ENCODE measurements at places on chromosomes 11 and 22. TPM values are rescaled to one million over a fixed set of nuclear protein-coding genes. Genes with fewer than 3 reads are reported as not detected.
A peak's percentile ranks its signal among the peaks of the same experiment; 100 is the strongest.

GAB4 gene
- not detected for total RNA-seq

MUC6 gene
- not detected for total RNA-seq

IL17REL gene
- total RNA-seq: not detected

SUSD2 gene
- 1.1 TPM for total RNA-seq

JAM3 gene
- 12.5 TPM for total RNA-seq

DNA sequence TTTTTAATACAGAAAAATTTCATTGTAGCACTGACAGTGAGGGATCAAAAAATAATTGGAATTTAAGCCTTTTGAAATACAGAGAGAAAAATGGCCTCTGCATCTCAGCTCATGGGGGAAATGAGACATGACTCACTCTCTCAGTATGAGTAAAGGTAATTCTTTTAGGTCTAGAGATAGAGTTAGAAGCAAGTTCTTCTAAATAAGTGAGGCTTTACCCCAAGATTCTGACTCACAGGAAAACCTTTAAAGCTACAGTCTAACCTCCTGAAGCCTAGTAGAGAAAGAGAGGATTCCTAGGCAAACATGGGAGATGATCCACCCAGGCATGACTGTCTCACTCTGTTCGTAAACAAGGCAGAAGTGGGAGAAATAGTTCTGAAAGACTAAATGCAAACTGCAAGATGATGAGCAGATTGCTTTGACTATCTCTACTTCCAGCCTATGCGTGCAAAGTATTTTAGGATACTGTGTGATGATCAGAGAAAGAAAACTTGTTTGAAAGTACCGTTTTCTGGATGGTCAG, 1003.3 kb upstream of the CCDC90B start:
- DNase-seq: no peak
- no peaks in the 10 kb centered on the region for H3K36me3 ChIP-seq
- H3K4me3 ChIP-seq: no peak overlapping the region

DNA sequence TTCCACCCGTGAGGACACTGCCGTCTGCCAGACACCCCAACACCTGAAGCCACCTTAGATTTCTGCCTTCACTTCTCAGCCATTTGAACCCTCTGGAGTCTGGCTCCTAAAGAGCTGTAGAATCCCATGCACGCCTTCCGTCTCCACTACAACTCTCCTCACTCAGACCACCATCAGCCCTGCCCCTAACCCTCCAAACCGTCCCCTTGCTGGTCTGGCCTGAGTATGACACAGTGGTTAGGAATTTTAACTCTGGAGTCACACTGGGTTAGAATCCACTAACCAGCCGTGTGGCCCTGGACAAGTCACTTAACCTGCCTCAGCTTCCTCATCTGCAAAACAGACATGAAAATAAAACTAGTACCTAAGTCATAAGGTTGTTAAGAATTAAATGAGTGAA, 3.0 kb downstream of the CNIH2 start:
- no peaks in the 10 kb centered on the region for H3K36me3 ChIP-seq
- H3K27ac ChIP-seq: peak overlapping the region; percentile 94
- H3K4me1 ChIP-seq: peaks cover 26% of the 10 kb centered on the region

DNA sequence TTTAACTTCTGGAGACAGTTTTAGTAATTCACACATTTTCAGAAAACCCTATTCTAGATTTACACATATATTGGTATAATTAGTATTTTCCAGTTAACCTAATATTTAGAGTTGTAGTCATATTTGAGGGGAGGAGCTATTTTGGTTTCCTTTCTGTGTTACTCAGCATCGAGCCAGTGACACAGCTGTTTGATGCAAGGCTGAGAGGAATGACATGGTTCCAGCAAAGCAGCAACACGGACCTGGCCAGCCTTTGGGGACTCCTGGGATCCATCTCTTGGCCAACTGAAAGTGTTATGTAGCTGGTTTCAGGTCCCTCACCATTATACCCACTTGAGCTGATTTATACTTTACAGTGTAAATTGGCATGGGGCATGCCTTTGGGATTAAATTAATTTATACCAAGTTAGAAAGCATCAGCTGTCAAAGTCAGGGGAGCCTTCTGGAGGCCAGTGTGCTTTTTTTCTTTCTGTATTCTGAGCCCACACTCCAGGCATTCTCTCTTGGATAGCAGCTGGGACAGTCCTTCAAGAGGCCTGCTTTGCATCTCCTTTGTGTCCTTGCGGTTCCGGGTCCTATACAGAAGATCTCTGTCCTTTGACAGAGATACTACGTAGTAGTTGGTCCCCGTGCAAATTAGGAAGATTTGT, 91.3 kb upstream of the SLC25A18 start:
- H3K4me3 ChIP-seq: no peak overlapping the region
- H3K27me3 ChIP-seq: peaks cover 85% of the 10 kb centered on the region
- peaks cover 5% of the 10 kb centered on the region for H3K4me1 ChIP-seq
- DNase-seq: no peak
- H3K36me3 ChIP-seq: peaks cover 8% of the 10 kb centered on the region

DNA sequence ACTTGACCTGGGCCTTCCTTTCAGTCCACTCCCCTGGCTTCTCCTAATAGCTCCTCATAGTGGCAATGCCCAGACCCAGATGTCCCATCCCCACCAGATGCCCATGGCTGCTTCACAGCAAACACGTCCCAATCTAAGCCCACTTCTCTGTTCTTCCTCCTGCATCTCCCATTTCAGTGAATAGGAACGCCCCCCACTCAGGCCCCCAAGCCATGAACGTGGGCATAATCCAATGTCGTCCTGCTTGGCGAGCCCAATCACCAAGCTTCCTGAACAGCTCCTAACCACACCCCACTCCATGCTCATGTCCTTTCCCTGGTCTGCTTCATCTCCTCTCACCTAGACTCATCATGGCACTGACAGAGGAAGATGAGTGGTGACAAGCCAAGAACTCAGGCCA, 8.9 kb downstream of the IL18BP start:
- peaks cover 2% of the 10 kb centered on the region for H3K4me1 ChIP-seq
- no peak for DNase-seq
- H3K27ac ChIP-seq: peak overlapping the region; percentile 6
- peaks cover 15% of the 10 kb centered on the region for H3K36me3 ChIP-seq
- no peak overlapping the region for H3K4me3 ChIP-seq
- H3K27me3 ChIP-seq: no peaks in the 10 kb centered on the region

DNA sequence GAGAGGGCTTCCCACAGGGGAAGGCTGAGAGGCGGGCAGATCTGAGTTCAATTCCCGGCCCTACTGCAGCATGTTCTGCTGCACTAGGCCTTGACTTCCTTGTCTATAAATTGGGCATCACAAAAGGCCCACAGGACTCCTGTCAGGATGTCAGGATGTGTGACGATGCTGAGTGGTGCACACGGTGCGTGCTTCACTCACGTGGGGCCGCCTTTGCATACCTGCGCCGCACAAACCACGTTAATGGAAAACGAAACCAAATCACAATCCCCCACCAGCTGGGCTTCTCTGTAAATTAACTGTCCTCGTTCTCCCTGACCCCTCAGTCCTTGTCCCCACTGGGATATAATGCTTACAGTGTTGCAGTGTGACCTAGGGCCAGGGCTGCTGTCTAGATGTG, 32.3 kb upstream of the TSPAN18 start:
- no peak for DNase-seq
- H3K27me3 ChIP-seq: no peaks in the 10 kb centered on the region
- peaks cover 14% of the 10 kb centered on the region for H3K4me1 ChIP-seq
- peak overlapping the region; percentile 77 for H3K27ac ChIP-seq

GRCh38 chr11:122104341-122104740, 11.7 kb downstream of the BLID start:
- H3K4me1 ChIP-seq: peaks cover 9% of the 10 kb centered on the region
- H3K4me3 ChIP-seq: no peak overlapping the region
- no peak for DNase-seq
- H3K36me3 ChIP-seq: no peaks in the 10 kb centered on the region

GRCh38 chr22:44807915-44808690, 55.7 kb downstream of the ARHGAP8 start:
- no peak overlapping the region for H3K27ac ChIP-seq
- no peak for DNase-seq
- peaks cover 2% of the 10 kb centered on the region for H3K36me3 ChIP-seq
- H3K27me3 ChIP-seq: peaks cover 43% of the 10 kb centered on the region

- H3K27me3 ChIP-seq: peaks cover 4% of the 10 kb centered on the region
- no peak overlapping the region for H3K4me3 ChIP-seq
Measured at GRCh38 chr11:30365793-30366517, 43.1 kb downstream of the ARL14EP start.

DNA sequence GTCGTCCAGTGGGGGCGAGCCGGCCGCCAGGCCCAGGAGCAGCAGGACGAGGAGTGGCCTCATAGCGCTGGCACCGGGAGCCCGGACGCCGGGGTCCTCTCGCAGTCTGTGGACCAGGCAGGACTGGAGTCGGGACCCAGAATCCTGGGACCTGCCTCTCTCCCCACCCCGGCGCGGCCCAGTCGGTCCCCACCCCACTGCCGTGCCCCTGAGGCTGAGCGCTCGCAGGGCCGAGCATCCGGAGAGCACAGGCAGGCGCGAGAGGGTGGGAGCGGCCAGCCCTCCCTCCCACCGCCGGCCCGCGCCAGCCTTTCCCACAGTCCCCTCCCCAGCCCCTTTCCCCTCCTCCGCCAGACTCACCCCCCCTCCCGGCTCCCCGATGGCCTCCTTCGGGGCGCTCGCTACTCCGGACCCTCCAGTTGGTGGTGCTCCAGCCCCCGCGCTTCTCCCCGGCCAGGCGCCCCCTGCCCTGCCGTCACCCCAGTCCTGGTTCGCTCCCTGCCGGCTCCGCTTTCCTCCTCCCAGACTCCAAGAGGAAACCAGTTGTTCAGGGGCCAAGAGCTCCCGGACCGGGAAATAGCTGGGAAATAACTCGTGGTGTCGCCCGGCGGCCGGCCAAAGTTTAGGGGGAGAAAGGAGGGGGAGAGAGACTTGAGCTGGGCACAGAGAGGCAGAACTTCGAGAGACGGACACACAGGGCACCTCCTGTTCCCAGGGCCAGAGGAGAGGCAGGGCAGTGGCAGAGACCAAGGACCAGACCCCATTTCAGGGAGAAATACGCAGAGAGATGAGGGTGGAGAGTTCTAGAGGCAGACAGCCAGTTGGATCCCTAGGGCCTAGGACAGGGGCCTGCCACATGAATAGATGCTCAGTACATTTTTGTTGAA, at the start of gene C1QTNF5:
Gene C1QTNF5, minus strand, starts transcription at position 549 of the 887 bp plus-strand sequence. Its CDS starts 486 bp downstream, at position 63.
- H3K27me3 ChIP-seq: peaks cover 44% of the 10 kb centered on the region
- H3K4me3 ChIP-seq: peak within 1 kb of the TSS; percentile 71
- peaks cover 18% of the 10 kb centered on the region for H3K4me1 ChIP-seq
- H3K27ac ChIP-seq: no peak within 1 kb of the TSS

DNA sequence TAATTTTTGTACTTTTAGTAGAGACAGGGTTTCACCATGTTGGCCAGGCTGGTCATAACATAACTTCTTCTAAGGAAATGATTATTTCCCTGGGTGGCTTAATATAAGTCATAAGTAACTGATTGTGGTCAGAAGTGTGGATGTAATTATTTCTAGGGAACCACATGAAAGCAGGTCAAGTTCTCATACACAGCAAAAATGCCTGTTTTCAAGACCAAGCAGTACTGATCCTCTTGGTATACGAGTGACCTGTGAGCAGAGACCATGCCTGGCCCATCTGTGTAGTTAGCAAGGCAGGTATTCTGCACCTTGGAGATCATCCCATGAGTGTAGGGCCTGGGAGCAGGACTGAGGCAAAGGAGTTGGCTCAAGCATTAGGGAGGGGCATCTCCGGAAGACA, 32.5 kb upstream of the NUCB2 start:
- no peak overlapping the region for H3K27ac ChIP-seq
- no peak overlapping the region for H3K4me3 ChIP-seq
- no peaks in the 10 kb centered on the region for H3K27me3 ChIP-seq
- DNase-seq: no peak
- no peaks in the 10 kb centered on the region for H3K4me1 ChIP-seq

GRCh38 chr22:25054943-25055511, 102.5 kb downstream of the KIAA1671 start:
- H3K27me3 ChIP-seq: peaks cover 10% of the 10 kb centered on the region
- no peak overlapping the region for H3K4me3 ChIP-seq
- H3K36me3 ChIP-seq: no peaks in the 10 kb centered on the region
- no peak overlapping the region for H3K27ac ChIP-seq

GRCh38 chr11:111879637-111879960, 258 bp downstream of the CFAP68 start:
- peak overlapping the region; percentile 98 for H3K27ac ChIP-seq
- peak overlapping the region; percentile 94 for H3K4me3 ChIP-seq
- no peaks in the 10 kb centered on the region for H3K27me3 ChIP-seq
- peaks cover 2% of the 10 kb centered on the region for H3K36me3 ChIP-seq
- peaks cover 18% of the 10 kb centered on the region for H3K4me1 ChIP-seq
- DNase-seq: no peak
